ENCODE measurements at places on chromosomes 7 and 10. TPM values are rescaled to one million over a fixed set of nuclear protein-coding genes. Genes with fewer than 3 reads are reported as not detected.

GRCh38 chr7:10718768-10719167 lies 254.9 kb upstream of the PHF14 start:
- no peak overlapping the region for H3K4me3 ChIP-seq
- H3K27me3 ChIP-seq: no peaks in the 10 kb centered on the region
- no peaks in the 10 kb centered on the region for H3K36me3 ChIP-seq
- no peaks in the 10 kb centered on the region for H3K4me1 ChIP-seq

DNA sequence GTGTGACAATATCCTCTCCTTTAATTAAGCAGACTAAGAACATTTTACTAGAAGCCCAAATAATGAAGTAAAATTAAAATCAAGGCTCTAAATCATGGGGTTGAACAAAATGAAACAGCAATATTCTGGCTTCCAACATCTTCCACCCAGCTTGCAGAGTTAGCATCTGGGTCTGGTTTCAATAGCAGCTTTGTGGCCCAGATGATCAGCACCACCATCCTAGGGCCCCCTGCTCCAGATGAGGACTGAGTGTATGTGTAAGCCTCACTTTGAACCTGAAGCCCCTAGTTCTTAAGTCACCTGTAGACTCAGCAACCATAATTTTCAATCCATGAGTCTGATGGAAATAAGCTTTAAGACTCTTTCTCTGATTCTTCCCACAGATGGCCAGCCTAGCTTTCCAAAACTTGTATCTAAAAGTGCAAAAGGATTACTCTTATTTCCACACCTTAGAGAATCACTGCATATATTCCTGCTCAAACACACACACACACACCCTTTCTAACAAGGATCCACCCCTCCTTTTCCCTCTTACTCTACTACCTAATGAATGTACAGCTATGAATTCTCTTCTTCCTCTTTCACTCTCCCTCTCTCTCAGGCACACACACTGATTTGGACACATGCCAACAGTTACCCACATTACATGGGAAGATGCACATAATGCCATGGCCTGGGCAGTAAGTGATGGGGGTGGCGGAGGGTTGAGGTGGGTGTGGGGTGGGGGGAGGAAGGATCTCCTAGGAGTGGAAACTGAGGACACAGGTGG lies 3.5 kb downstream of the DENND11 start:
- DNase-seq: no peak
- no peak overlapping the region for H3K4me3 ChIP-seq
- H3K36me3 ChIP-seq: no peaks in the 10 kb centered on the region

- no peaks in the 10 kb centered on the region for H3K4me1 ChIP-seq
- no peaks in the 10 kb centered on the region for H3K36me3 ChIP-seq
- no peak overlapping the region for H3K27ac ChIP-seq
- H3K27me3 ChIP-seq: no peaks in the 10 kb centered on the region
- no peak for DNase-seq
Measured at GRCh38 chr7:18952846-18953245, 164.6 kb downstream of the TWIST1 start.

GRCh38 chr7:152355474-152356057 lies 80.2 kb downstream of the KMT2C start:
- no peak overlapping the region for H3K4me3 ChIP-seq
- H3K4me1 ChIP-seq: no peaks in the 10 kb centered on the region
- no peaks in the 10 kb centered on the region for H3K27me3 ChIP-seq

- H3K27ac ChIP-seq: no peak overlapping the region
- H3K4me1 ChIP-seq: no peaks in the 10 kb centered on the region
- no peaks in the 10 kb centered on the region for H3K27me3 ChIP-seq
- no peak overlapping the region for H3K4me3 ChIP-seq
Measured at GRCh38 chr10:86041116-86041515, 325.5 kb downstream of the GRID1 start.

GRCh38 chr7:7529328-7529727 lies 6.3 kb downstream of the COL28A1 start:
- H3K36me3 ChIP-seq: no peaks in the 10 kb centered on the region
- DNase-seq: no peak
- no peak overlapping the region for H3K27ac ChIP-seq
- H3K27me3 ChIP-seq: no peaks in the 10 kb centered on the region

Gene TDRD1
- total RNA-seq: 1.5 TPM

Gene MOGAT3
- total RNA-seq: not detected

Gene IL15RA
- 35.0 TPM for total RNA-seq
